ENCODE measurements at places on chromosomes 5 and 9.

DNA sequence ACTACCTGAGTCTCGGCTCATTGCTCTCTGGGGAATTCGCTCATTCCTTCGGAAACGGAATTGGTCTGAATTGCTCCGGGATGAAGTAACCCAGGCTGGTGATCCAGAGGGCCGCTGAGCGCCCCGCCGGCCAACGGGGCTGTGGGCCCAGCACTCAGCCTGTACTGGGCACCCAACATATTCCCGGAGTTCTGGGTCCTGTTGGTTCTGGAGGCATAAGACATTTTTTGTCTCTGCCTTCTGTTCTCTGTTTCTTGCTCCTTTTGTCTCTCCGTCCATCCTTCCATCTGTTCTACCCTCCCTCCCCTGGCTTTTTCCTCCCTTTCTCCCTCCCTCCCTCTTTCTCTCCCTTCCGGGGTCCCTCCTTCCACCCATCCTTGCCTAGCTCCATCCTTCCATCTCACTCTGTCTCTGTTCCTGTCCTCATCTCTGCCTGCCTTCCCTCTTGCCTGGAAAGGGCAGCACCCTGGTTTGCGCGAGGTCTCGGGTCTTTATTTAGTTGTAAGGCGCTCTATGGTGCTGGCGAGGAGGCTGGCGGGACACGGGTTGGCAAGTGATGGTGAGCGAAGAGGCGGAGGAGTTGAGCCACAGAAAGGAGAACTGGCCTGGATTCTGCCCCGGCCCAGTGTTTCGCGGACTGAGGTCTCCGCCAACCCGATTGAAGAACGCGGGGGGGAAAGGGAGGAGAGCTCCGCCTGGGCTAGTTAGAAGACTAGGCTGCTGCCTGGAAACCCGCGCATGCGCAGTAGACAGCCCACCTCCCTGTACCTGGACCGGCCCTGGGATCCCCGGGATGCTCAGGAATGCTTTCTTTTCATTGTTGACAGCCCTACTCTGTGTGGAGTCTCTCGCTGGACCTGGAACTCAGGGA, 1468.0 kb downstream of the FOXD4L5 start:
- peak; percentile 83 for DNase-seq

DNA sequence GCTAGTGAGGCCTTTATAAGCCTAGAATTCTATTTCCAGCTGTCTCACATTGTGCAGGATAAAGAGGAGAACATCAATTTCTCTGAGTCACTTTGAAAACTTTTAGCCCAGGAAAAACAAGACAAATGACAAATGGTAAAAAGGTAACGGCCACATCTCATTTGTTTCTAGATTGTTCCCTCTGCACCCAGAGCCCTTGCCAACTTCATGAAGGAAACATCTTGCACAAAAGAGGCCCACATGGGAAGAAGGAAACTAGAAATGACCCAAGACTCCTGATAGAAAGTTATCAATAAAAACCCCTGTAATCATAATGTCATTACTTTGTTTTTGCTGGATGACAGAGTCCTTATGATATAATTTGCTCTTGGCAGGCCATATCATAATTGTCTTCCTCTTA, 5.3 kb downstream of the DPYSL3 start:
- no peak for DNase-seq

DNA sequence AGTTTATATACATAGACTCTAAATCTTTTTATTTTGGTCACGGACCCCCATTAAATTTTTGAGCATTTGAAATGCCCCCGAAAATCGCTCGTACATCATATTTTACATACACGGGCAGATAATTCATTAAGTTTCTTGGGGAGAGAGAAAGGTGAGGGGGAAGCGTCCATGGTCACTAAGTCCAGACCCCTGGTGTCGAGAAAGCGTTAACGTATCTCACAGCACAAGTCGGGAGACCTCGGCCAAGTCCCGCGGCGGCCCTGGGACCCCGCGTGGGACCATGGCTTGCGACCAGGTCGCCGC, 794 bp downstream of the PTBP3 start:
- DNase-seq: no peak

GRCh38 chr5:81971111-81971711, 612 bp upstream of the ATG10 start:
- DNase-seq: peak; percentile 11

DNA sequence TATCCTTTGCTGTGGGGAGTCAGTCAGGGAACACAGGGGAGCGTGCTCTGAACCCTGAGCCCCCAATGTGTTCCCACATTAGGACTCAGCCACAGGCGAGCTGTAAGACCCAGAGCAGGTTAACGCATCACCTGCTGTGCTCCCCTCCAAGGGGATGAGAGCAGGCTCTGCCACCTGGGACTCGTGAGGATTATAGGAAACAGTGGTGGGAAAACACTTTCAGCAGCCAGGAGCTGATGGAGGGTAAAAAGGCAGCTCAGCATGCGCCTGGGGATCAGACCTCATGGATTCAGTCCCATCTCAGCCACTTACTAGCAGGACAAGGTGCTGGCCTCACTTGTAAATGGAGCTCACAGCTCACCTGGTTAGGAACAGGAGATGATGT, 9.2 kb downstream of the JADE2 start:
- no peak for DNase-seq

- DNase-seq: peak; percentile 78
These were observed 27.3 kb upstream of the ZSWIM6 start for GRCh38 chr5:61304590-61305381.

DNA sequence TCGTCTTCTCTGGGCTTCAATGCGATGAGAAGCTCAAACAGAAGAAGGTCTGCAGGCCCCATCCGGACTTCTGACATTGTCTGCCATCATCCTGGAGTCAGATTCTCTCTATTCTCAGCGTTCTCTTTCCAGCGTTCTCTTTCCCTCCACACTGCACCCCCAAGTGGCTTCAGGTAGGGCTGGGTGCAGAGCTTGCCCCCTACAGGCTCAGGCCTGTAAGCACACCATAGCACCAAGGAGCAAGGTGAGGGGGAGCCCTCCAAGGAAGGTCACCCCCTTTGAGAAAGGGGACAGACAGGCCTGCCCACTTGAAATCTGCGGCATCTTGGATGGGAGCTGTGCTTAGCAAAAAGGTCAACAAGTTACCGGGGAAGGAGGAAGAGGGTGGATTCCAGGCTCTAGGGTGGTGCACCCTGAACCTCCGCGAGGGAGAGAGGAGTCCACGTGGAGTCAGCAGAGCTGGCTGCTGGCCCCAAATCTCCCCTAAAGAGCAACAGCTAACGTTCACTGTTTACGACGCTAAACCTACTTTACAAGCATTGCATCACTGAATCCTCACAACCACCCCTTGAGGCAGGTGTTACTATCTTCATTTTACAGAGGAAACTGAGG, 27.5 kb downstream of the GPX3 start:
- no peak for DNase-seq

- peak; percentile 5 for DNase-seq
These were observed 543.1 kb downstream of the TLE1 start for GRCh38 chr9:81146241-81146640.

DNA sequence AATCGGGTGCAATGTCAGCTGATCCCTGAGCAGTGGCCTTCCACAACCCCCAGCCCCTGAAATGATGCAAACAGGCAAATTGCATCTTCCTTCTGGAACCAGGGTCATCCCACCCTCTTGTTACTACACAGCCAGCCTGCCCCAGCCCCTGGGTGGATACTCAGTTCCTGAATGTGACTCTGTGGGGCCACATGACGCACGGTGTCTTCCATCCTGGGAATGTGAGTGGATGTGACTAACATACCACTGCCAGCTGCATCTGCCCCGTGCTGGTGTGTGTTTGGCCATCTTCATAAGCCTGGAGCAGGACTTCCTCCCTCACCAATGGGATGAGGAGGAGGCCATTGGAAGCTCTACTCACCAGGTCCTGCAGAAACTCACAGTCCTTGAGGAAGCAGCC, 257.9 kb upstream of the ADAMTS16 start:
- DNase-seq: no peak

GRCh38 chr5:116152169-116152568, 67.3 kb downstream of the COMMD10 start:
- DNase-seq: peak; percentile 11

GRCh38 chr9:126819482-126819881, 14.6 kb downstream of the ZBTB43 start:
- DNase-seq: no peak

GRCh38 chr5:125140220-125140619, 393.8 kb upstream of the ZNF608 start:
- DNase-seq: no peak

DNA sequence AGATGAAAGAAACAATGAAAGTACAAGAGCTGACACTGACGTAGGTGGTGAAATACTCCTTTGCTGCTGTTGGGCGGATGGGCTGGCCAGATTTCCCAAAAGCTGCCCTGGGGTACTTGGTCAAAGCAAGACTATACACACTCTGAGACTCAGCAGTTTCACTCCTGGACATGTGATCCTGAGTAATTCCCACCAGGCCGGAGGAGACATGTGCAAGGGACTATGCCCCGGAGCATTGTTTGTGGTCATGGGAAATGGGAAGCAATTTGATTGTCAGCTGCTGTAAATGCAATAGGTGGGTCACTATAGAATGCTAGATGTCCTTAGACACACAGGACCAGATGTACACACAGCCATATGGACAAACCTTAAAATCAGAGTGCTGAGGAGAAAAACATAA, 116.1 kb downstream of the DCP2 start:
- no peak for DNase-seq

- DNase-seq: no peak
These were observed 44.2 kb downstream of the NLN start for GRCh38 chr5:65766175-65766574.

DNA sequence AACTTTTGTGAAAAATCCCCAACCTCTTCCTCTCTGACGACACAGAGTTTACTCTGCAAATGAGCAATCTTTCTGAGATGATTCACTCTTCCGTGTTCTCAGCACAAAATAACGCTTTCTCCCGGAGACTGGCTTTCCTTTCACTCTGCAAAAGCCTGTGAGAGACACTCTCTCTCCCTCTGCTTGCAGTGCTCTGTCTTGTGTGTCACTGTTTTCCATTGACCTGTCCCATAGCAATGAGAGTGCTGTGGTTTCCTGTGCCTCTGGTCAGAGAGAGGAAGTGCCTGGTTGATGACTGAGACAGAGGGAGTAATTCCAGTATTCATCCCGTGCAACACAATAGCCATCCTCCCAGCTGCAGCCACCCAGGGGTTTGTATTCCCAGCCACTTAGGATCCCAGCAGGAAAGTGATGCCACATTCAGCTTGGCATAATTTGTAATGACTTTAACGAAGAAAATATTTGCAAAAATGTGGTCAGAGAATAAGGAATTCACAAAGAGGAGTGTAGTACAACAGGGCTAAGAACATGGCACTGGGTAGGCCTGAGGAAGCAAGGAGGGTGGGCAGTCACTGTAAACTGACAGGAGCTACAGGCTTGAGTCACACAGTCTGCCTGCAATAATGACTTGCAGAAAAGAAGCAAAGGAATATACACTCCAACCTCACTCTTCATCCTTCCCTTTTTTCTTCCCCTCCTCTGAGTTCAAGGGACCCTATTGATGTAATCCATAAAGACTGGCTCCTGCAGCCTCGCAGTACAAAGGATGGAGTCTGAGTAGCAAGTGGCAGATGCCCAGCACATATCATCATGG, 463.5 kb upstream of the RGMB start:
- peak; percentile 100 for DNase-seq

DNA sequence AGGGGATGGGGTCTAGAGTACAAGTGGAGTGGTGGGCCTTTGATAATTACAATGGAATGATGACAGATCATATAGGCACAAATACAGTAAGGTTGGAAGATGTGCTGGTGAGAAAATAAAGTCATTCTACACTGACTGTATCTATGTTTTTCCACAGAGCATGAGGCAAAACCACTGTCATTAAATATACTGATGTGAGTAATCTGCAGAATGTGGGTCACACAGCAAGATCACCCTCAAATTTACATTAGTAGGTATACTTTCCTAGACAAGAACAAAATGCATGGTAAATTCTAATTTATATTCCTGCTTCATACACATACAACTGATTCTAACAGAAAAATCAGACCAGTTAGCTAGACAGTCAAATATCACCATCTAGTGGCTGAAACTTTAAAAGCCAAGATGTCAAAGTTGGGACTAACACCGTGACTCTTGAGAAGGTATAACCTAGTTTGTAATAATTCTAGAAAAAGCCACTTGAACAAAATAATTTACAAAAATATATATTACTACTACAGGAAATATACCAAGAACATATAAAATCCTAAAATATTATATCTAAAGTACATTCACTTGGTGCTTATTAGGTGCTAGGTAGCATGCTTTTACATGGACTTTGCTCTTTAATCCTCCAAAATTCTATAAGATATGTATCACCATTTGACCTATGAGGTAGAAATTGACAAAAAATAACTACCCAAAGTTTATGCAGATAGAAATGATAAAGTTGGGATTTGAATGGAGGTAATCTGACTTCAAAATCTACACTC, 19.5 kb downstream of the TTC33 start:
- DNase-seq: peak; percentile 65

- peak; percentile 10 for DNase-seq
These were observed 663 bp downstream of the ISOC1 start for GRCh38 chr5:129094924-129095899.

DNA sequence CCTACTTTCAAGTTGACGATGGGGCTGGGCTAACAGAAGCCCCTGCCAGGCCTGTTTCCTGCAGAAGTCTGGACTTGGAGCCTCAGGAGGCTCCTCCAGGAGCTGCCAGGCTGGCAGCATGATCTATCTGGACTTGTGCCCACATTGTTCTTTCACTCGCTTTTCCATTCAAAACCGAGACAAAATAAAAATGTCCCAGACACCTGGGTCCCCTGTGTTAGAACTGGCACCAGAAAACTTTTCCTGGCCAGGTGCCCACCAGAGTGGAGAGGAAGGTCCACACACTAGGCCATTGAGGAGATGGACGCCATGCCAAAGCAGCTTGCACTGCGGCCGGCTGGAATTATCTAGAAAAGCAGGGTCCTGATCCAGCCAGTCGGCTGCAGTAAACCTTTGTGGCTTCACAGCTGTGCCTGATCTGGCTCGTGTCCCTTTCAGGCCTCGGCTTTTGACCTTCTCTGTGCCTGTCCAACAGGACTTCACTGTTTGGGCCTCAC, 78.2 kb downstream of the GCNT1 start:
- DNase-seq: no peak

DNA sequence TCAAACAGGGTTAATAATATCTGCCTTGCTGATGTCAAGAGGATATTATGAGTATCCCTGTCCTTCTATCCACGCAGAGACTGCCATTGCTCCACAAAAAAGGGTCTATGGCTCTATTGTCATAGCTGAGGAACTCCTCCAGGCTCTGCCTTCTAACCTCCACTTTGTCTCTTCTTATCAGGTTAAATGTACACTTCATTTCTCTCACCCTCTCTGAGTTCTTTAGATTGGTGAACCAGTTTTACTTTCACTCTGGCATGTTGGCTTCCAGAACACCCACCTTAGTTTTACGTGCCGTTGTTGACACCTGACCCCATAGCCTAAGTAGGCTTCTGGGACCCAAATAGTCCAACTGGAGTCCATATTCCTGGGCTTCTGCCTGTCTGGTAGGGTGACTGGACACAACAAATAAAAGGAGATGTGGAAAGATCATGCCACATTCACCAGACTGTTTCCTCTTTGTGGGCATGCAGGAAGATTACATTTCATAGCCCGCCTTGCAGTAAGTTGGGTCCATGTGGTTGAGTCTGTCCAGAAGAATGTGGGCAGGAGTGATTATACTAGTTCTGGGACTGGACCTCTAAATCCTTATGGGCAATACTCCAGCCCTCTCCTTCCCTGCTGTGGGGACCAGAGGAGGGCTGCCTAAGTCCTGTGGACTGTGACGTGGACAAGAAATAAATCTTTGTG, 350.4 kb upstream of the CLINT1 start:
- DNase-seq: no peak

All from fibroblast of skin of right biceps (primary cell).